NK-92 treated with Interleukin-12 subunit alpha and Interleukin-12 subunit beta, amount 100 ng/mL, for 24 hours (cell line): ENCODE measurements at places on chromosomes 11 and 22.

- DNase-seq: no peak
These were observed 133.8 kb downstream of the OSBP2 start for GRCh38 chr22:30828187-30829155.

GRCh38 chr22:19527321-19527721 lies 3.1 kb upstream of the CLDN5 start:
- DNase-seq: no peak

DNA sequence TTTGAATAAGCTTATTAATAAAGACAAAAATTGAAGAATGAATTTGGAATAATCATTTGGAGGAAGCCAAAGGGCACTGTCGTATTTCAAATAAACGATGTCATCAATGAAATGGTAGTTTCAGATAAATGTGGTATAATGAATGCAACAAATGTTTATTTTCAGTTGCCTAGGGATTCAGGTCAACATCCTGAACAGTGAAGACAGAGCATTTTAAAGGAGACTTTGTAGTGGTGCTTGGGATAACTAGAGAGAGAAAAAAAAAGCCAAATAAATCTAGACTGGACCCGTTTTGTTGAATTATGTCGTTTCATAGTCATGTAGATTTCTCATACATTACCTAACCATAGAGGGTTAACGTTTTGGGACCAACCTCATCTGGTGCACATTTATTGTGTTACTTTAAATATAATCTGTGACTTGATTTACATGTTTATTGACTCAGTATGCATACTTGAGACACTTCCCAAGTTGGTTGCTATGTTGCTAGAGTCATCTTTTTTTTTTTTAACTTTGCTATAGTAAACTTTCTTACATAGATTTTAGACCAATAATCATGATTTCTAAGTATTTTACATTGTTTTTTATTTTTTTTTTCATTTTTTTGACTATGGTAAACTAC lies 111.1 kb downstream of the NCAM1 start:
- no peak for DNase-seq

DNA sequence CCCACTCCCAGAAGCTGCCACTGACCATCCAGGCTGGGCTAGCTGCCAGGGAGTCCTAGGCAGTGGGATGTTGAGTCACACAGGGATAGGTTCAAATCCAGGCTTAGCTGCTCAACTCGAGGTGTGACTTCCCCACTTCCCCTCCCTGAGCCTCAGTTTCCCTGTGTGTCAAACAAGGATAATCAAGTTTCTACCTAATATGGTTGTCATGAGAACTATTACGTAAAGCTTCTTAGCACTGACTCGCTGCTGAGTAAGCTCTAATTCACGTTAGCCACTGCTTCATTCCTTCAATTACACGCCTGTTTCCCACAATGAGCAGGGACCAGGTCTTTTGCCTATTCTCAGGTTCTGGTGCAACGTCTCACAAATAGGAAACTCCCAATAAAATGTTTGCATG lies 67.7 kb downstream of the SEZ6L start:
- DNase-seq: no peak

DNA sequence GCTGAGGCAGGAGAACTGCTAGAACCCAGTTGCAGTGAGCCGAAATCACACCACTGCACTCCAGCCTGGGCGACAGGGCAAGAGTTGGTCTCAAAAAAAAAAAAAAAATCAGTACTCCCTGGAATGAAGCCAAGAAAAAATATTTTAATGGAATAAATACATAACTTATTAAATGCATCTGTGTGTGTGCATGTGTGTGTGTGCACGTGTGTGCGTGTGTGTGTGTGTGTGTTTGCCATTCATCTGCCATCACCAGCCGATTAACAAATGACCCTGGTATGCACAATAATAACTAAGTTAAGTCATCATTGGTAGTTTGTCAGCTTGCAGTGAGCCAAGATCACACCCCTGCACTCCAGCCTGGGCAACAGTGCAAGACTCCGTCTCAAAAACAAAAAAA lies 35.0 kb upstream of the SCGB1A1 start:
- no peak for DNase-seq

DNA sequence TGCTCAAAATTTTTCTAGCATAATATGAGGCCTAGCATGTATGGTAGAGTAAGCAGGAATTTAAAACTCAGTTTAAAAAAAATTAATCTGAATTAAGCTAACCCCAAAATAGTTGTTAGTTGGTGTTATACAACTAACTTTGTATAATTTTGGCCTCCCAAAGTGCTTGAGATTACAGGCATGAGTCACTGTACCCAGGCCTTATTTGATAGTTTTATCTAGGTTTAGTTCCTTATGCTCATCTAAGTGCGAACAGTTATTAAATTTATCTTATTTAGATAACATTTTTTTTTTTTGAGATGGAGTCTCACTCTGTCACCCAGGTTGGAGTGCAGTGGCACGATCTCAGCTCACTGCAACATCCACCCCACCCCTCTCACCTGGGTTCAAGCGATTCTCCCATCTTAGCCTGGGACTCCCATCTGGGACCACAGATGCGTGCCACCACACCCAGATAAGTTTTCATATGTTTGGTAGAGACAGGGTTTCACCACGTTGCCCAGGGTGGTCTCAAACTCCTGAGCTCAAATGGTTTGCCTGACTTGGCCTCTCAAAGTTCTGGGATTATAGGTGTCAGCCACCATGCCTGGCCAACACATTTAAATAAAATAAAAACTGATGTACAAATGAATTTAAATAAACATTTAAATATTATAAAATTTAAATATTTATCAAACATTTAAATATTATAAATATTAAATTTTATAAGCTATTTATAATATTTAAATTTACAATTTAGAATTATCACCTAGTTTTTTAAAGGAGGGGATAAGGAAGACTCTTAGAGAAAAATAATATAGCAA lies 7.5 kb downstream of the IL18 start:
- no peak for DNase-seq

DNA sequence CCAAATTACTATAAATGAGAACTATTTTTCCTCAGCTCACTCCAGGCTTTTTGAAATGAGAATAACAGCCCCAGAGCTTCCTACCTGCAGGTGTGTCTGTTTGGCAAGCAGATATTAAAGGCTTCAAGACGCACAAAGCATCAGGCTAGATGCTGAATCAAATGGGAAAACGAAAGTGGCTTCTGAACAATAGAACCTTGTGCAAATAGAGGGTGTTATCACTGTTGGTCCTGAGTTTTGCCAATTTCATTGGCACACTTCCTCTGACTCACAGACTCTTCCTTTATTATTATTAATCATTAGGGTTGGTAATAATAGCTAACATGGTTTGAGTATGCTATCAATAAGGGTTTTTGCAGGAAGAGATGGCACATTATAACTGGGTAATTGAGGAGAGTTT lies 13.4 kb downstream of the SYT13 start:
- no peak for DNase-seq

- no peak for DNase-seq
These were observed 184.2 kb upstream of the LUZP2 start for GRCh38 chr11:24312464-24313238.

GRCh38 chr22:45468872-45469271 lies 33.8 kb upstream of the FBLN1 start:
- no peak for DNase-seq
